ENCODE measurements at places on chromosomes 7 and 10. TPM values are rescaled to one million over a fixed set of nuclear protein-coding genes. Genes with fewer than 3 reads are reported as not detected.

DNA sequence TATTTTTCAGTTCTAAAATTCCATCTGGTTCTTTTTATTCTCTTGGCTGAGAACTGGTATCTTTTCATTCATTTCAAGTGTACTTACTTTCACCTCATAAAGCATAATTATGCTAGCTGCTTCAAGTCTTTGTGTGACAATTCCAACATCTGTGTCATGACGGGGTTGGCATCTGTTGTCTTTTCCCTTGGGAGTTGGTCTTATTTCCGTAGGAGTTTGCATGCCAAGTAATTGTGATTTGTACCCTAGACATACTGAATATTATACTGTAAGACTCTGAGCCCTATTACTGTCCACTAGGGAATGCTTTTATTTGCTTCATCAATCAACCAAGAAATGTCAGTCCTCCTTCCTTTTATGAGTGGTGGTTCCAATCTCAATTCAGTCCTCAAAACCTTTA, 24.6 kb upstream of the HUS1 start:
- H3K4me3 ChIP-seq: no peak overlapping the region
- H3K4me1 ChIP-seq: no peaks in the 10 kb centered on the region

GRCh38 chr10:70139997-70140250, 6.6 kb downstream of the TYSND1 start:
- H3K27me3 ChIP-seq: no peaks in the 10 kb centered on the region
- H3K4me1 ChIP-seq: peaks cover 6% of the 10 kb centered on the region
- no peak overlapping the region for H3K4me3 ChIP-seq

- H3K36me3 ChIP-seq: no peaks in the 10 kb centered on the region
- DNase-seq: no peak
- H3K4me3 ChIP-seq: no peak overlapping the region
- H3K4me1 ChIP-seq: no peaks in the 10 kb centered on the region
Measured at GRCh38 chr7:110534241-110534931, 556.5 kb upstream of the LRRN3 start.

TMEM178B gene
- total RNA-seq: 1.4 TPM

- H3K36me3 ChIP-seq: no peaks in the 10 kb centered on the region
- no peak overlapping the region for H3K27ac ChIP-seq
- DNase-seq: no peak
- no peaks in the 10 kb centered on the region for H3K27me3 ChIP-seq
- no peaks in the 10 kb centered on the region for H3K4me1 ChIP-seq
- H3K4me3 ChIP-seq: no peak overlapping the region
Measured at GRCh38 chr10:111590703-111591102, 513.9 kb downstream of the ADRA2A start.

GRCh38 chr7:50121286-50121685, 28.2 kb upstream of the ZPBP start:
- H3K4me3 ChIP-seq: no peak overlapping the region
- no peaks in the 10 kb centered on the region for H3K4me1 ChIP-seq
- H3K27me3 ChIP-seq: no peaks in the 10 kb centered on the region
- no peaks in the 10 kb centered on the region for H3K36me3 ChIP-seq

IL2RA gene
- total RNA-seq: not detected

GRCh38 chr10:100970914-100971811, 1.9 kb downstream of the SEMA4G start:
- H3K4me1 ChIP-seq: peaks cover 16% of the 10 kb centered on the region
- peak; percentile 68 for DNase-seq
- no peaks in the 10 kb centered on the region for H3K36me3 ChIP-seq
- H3K4me3 ChIP-seq: peak overlapping the region; percentile 11
- H3K27ac ChIP-seq: peak overlapping the region; percentile 81

- no peaks in the 10 kb centered on the region for H3K4me1 ChIP-seq
- H3K36me3 ChIP-seq: no peaks in the 10 kb centered on the region
- no peaks in the 10 kb centered on the region for H3K27me3 ChIP-seq
- H3K27ac ChIP-seq: no peak overlapping the region
- DNase-seq: no peak
Measured at GRCh38 chr10:62178568-62178967, 90.1 kb downstream of the RTKN2 start.

MBLAC1 gene
- total RNA-seq: 1.3 TPM

- H3K4me3 ChIP-seq: no peak overlapping the region
- H3K27ac ChIP-seq: no peak overlapping the region
- H3K4me1 ChIP-seq: no peaks in the 10 kb centered on the region
- no peaks in the 10 kb centered on the region for H3K27me3 ChIP-seq
Measured at GRCh38 chr7:128933180-128933891, 4.4 kb upstream of the IRF5 start.

CTBP2 gene
- total RNA-seq: 35.9 TPM

MPP7 gene
- total RNA-seq: 14.2 TPM

DNA sequence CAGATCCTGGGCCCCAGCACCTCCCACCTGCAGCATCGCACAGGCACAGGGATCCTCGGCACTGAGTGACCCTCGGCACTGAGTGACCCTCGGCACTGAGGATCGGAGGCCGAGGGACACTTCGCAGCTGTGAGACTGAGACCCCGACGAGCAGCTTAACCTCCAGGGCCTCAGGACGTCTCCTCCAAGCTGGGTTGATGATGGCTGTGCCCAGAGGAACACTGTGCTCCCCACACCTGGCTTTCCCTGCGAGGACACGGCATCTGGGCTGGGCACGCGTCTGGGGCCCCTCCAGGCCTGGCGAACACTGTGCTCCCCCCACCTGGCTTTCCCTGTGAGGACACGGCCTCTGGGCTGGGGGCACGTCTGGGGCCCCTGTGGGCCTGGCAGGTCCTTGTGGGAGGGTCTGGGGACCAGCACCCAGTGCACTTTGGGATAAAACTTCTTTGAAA, 158.3 kb upstream of the PPP2R2D start:
- no peak for DNase-seq
- no peaks in the 10 kb centered on the region for H3K27me3 ChIP-seq
- no peak overlapping the region for H3K27ac ChIP-seq
- no peak overlapping the region for H3K4me3 ChIP-seq
- H3K4me1 ChIP-seq: no peaks in the 10 kb centered on the region

GRCh38 chr10:93098816-93099215, 25.1 kb downstream of the CYP26A1 start:
- no peak overlapping the region for H3K27ac ChIP-seq
- H3K27me3 ChIP-seq: no peaks in the 10 kb centered on the region
- no peak overlapping the region for H3K4me3 ChIP-seq
- DNase-seq: no peak

HOXA7 gene
- not detected for total RNA-seq

All from pancreas (tissue), 10 donors.